ENCODE measurements at places on chromosomes 6 and 20.

- DNase-seq = no peak
Observed at GRCh38 chr6:24537771-24538385, 43.1 kb downstream of the ALDH5A1 start.

GRCh38 chr20:60191014-60191413 lies 232.8 kb downstream of the CDH26 start:
- no peak for DNase-seq

DNA sequence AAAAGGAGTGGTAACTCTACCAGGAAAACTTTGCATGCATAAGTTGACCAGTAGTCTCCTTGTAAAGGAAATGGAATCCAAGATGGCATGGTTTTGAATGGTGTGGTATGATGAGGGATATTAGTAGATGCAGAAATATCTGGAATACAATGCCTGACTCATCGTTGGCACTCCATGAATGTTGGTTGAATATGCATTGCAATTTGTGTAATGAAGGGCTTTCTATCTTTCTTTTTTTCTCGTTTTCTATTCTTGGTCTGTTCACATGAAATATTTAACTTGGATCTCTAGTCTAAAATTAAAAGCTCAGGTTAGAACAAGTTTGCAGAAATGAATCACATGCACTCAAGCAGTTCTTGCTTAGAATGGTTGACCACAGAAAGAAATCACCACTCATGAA lies 277.3 kb upstream of the PRND start:
- DNase-seq = no peak

DNA sequence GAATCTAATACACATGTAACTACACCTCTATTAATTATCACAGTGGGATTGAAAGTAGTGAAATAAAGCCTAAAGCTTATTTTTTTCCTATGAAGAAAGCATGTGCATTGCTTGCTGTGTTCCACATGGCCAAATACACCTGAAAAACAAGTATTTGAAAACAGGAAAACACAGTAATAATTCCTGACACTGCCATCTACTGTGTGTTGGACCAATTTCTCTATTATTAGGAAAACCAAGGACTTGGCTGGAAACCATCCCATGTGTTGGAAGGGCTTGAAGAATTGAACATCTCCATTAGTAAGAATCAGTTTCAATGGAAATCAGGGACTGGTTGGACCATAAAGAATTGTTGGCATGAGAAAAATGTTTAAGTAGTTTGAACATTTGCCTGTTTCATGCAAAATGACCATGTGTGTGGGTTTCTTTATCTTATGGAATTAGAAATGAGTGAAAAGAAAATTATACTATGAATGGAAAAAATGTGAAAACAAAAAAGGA lies 124.1 kb downstream of the PHF3 start:
- DNase-seq = no peak

DNA sequence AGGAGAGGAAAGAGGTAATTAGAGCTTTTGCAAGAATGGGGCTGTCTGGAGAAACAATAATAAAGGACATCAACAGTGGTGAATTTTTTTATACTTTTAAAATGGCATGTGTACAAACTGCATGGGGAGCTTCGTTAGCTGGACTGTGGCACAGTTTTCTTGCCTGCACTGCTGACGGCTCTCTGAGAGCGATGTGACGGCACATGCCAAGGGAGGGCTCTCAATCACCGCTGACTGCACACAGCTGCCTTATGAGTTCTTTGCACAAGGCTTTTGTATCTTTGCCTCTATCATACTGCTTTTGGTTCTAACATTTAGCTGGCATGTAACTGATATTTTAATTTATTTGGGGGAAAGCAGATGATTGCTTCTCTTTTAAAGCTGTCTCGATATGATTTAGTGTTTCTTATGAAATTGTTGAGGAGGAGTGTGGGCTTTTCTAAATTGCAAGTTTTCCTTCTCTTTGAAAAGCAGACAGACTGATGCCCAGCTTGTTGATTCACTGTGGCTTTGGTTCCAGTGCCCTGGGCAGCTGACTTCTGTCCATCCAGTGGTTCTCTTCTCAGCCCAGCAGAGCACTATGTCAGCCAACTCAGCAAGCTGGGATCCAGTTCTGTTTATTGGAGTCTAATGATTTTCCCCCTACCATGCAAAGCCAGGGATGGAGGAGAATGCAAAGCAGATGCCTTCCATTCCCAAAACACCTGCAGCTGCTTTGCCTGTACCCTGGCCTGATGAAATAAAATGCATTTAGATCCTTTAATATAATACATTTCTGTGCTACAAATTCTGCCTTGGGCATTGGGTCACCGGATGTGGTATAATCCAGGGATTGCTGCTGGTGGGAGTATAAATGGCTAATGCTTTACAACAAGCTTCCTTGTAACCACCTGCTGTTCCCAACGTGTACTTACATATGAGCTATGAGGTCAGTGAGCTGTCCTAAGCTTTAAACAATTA lies 323.9 kb downstream of the ZFAND3 start:
- DNase-seq = no peak

GRCh38 chr20:36162272-36162966 lies 7.9 kb downstream of the EPB41L1 start:
- DNase-seq = no peak

GRCh38 chr20:35729836-35730582 lies 12.1 kb downstream of the RBM39 start:
- DNase-seq = no peak

DNA sequence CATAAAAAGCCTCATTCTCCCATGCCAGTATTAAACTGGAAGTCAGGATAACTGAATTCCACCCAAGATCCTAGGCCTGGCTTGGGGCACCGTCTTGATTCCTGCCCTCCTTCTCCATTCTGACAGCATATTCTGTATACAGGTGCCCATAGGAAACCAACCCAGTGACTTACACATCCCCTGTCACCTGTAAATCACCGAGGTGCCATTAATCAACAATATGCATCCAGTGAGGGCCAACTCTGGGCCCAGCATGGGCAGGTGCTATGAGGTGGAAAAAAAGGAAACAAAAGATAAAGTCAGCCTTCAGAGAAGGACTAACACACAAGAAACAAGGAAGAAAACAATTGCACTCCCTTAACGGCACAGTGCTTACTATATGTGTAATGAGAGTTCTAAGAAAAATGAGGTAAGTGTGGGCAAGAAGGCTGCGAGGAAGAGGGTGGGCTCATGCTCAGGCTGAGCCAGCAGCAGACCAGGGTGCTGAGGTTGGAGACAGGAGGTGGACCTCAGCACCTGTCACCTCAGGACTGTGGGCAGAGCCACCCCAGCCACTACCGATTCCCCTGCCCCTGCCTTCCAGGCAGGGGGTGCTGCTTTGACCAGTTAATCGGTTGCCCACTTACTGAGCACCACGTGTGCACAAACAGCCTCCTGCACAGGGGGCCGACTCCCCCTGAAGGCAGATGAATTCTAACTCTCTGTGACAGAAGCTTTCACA lies 105.9 kb downstream of the TRERF1 start:
- DNase-seq = no peak

GRCh38 chr6:1412901-1413300 lies 23.5 kb downstream of the FOXF2 start:
- DNase-seq = no peak

DNA sequence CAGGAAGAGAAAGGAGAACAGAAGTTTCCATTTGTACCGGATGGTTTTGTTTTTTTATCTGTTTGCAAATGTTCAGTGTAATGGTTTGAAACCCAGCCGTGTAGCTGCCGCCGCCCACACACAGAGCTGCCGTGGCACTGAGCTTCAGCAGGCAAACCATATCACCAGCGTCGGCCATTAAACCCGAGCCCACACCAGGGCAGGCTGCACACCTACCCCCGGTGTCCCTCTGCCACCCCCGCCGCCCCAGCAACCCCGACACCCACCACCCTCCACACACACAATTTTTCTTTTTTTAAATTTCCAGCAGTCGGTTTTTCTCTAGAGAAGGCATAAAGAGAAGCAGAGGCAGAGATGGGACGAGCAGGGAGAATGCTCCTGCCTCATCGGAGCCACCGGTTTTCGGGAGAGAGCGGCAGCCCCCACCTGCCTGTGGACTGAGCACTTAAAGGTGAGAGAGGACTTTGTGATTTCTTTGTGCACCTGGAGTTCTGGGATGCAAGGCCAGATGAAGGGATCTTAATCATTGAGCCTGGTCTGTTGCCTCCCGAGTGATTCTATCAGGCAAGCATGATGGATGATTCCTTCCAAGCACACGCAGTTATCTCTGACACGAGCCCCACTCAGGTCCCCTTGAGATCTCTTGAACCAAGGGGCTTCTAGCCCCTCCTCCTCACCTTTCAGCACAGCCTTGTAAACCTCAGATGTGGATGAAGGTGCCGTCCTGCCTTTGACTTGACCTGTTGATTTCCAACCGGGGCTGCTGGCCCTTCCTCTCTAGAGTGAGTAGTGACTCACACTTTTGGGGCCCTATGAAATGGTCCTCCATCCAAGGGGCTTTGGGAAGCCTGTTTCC lies 17.5 kb upstream of the ZNF831 start:
- no peak for DNase-seq

GRCh38 chr6:38833320-38833719 lies 118.2 kb downstream of the DNAH8 start:
- DNase-seq = no peak

DNA sequence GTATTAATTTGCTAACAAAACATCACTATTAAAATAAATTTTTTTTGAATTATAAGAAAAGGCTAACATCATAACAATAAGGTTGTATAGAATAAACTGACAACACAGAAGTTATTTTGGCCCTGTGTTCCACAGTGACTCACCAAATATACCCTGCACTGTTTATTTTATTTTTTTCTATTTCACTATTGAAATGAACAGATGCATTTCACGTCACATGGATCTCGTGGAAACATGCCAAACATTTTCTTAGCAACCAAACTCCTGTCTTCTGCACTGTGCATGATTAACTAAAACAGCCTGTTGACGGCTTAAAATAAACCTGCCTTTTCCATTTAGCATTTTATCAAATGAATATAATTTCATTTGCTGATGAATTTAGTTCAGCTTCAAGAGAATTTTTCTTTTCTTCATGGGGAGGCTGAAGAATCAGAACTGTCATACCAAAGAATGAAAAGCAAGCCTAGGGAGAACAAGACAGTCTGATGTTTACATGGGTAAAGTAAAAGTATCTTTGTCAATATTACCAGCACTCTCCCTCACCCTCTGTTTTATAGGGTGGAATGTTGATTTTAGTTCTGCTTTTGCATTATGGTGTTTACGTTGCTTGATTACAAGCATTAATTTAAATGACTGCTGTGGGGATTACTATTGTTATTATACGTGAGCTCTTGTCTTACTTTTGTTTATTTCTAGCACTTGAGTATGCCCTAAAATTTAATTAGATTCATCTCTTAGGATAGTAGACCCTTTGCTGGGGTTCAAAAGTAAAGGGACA lies 115.3 kb downstream of the LCA5 start:
- no peak for DNase-seq

DNA sequence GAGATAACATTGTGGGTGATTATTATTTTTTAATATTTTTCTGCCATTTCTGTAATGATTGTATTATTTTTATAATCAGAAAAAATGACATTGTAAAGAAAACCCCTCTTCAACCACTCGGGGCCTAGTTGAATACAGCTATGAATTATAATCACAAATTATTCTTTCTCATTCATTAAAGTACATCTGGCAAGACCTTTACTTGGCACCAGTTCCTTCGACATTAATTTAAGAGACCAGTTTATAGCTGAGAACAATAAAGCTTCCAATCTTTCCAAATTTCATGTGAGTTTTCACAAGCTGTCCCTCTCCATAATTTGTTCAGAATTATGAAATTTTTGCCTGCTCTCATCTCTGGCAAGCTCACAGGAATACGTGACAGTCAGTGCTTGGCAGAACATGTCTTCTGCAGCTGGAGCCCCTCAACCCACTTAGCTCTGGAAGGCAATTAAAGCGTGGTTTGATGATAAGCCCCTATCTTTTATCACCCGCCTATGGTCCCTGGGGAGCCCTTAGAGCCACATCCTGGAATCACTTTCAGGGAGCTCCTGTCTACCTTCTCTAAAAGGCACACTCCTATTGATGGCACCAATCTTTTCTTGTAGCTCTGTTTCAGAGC lies 237.2 kb upstream of the PRND start:
- no peak for DNase-seq

DNA sequence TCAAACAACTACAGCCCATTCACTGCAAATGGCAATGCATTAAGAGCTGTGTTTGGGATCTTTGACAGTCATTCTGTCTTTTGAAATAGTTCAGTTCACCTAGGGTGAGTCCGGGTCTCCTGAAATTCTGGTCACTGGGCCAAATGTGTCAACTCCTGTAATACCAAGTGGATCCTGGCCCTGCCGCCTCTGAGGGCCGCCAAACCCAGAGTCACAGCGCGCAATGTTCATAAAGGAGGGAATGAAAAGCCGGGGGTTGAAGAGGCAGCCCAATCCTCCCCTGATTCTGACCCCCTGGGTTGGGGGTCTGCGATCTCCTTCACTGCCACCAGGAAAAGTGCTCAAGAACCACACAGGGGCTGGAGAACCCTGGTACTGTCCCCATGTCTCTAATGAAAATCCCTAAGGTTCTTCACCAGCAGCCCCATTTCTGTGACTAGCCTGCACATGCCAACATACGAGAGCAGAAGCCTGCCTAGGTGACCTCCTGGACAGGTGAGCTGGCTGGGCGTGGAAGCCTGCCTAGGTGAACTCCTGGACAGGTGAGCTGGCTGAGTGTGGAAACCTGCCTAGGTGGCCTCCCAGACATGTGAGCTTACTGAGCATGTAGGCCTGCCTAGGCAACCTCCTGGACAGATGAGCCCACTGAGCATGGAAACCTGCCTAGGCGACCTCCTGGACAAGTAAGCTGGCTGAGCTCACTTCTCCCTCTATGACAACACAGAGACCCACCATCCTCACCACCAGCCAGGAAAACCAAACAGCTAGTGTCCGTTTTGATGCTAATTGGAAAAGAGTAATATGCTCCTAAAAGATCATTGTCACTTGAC lies 16.1 kb upstream of the APMAP start:
- DNase-seq = no peak

- no peak for DNase-seq
Observed at GRCh38 chr6:154498340-154498934, 12.0 kb downstream of the CNKSR3 start.

DNA sequence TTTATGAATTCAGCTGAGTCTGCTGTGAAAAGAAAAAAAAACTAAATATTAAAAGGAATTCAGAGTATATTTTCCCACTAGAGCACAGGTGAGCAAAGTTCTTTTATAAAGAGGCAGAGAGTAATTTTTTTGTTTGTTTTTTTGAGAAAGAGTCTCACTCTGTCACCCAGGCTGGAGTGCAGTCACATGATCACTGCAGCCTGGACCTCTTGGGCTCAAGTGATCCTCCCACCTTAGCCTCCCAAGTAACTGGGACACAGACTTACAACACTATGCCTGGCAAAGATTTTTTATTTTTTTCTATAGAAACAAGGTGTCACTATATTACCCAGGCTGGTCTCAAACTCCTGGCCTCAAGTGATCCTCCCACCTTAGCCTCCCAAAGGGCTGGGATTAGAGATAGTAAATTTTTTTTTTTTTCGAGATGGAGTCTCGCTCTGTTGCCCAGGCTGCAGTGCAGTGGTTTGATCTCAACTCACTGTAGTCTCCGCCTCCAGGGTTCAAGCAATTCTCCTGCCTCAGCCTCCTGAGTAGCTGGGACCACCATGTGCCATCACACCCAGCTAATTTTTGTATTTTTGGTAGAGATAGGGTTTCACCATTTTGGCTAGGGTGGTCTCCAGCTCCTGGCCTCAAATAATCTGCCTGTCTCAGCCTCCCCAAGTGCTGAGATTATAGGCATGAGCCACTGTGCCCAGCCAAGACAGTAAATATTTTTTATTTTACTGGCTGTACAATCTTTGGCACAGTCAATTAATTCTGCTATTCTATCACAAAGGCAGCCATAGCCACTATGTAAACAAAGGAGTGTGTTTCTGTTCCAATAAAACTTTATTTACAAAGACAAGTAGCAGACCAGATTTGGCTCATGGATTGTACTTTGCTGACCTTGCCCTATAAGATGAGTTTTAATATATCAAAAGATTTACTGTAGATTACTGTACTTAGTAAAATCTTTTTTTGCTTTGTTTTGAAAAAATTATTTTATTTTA lies 14.5 kb upstream of the B4GALT5 start:
- DNase-seq = no peak
